ENCODE measurements at places on chromosomes 4 and X.

- DNase-seq: no peak
Observed at GRCh38 chr4:38062776-38063097, 102.5 kb downstream of the PTTG2 start.

DNA sequence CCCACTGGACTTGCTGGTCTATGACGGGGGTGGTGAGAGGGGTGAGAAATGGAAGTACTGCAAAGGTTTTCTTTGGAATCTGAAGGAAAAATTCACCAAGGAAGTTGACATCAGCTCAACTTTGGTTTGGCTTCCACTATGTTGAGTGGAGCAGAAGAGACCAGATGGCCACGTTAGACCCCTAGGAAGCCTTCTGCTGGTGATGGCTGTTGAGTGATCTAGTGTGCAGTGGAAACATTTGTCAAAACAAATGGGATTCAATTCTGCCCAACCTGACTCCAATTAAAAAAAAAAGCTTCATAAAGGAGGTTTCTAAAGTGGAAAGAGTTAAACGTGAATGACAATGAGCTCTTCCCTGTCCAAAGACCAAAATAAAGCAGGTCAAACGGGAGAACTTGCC, 25.7 kb downstream of the SEL1L3 start:
- DNase-seq: no peak

- DNase-seq: no peak
Observed at GRCh38 chrX:140504371-140505324, at the start of gene SOX3. TSS of gene SOX3 (minus strand) at chrX:140505069. CDS start at chrX:140505060, 9 bp downstream.

DNA sequence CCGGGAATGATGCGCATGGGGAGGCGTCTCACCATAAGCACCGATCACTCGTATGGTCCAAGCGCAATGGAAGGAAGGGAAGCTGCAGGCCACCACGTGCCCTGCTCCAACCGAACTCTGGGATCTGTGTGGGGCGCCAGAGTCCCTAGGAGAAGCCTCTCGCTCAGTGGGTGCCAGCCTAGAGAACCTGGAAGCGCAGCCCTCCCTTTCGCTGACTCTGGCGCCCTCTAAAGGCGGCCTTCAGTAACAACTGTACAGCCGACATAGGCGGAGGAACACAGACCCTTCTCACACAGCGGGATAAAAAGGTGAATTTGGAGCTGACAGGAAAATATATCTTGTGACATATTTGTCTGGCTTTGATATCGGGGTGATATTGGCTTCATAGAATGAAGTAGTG, 76.0 kb downstream of the INTS6L start:
- no peak for DNase-seq

- DNase-seq: no peak
Observed at GRCh38 chr4:78650106-78651024, 98.8 kb downstream of the ANXA3 start.

DNA sequence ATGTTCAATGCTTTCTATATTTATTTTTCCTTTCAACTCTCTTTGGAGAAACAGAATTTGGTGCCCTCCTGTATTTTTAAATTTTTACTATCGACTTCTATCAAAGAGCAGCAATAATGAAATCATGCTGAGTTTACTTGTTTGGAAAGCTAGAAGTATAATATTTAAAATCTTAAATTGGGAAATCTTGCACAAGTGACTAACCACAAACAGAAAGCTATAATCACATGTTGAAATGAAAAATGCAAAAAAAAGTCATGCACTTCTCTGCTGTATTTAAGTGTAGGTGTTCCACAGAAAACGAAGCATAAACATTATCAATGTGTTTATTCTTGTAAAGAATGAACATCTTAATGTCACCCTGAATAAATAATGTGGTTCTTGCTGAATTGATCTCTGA, 306.1 kb downstream of the PCDH18 start:
- DNase-seq: no peak

DNA sequence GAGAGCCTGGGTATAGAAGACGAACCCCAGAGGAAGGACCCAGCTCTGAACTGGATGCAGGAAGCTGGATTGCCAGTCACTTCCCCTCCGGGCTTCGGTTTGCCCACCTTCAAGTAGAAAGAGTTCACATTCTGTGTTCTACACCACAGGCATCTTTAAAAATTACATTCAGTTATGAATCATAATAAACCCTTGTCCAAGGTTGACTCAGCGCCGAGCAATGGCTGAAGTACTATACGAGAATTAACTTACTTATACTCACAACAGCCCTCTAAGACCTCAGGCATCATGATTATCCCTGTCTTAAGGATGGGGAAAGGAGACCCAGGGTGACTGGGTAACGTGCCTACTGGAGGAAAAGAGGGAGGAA, 72.5 kb downstream of the EVC2 start:
- DNase-seq: no peak

DNA sequence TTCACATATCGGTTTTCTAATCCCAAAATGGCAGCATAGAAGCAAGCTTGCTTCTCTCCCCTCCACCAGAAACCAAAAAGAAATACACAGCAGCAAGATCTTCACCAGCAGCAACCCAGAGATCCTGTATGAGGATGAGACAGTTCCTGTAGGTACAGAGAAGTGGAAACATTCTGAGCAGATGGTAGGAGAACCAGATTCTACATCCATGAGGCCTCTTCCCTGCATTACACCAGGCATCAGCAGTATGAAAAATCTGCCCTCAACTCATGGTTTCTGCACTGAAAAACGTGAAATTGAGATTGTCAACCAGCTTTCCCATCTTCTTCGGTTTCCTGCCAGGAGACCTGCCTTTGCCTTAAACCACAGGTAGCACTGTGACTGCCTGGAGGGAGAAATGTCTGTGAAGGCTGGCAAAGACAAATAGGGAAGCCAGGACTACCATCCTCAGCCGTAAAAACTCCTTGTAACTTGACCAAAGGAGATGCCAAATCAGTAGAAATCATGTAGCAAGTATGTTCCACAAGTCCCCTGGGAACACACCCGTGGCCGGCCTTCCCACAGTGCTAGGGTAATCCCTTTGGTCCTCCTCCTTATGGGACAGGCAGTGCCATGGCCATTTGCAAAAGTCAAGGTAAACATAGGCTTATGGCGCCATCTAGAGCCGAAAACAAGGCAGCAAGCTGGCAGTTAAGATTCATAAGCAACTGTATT, 24.0 kb upstream of the MTHFD2L start:
- DNase-seq: peak; percentile 82

DNA sequence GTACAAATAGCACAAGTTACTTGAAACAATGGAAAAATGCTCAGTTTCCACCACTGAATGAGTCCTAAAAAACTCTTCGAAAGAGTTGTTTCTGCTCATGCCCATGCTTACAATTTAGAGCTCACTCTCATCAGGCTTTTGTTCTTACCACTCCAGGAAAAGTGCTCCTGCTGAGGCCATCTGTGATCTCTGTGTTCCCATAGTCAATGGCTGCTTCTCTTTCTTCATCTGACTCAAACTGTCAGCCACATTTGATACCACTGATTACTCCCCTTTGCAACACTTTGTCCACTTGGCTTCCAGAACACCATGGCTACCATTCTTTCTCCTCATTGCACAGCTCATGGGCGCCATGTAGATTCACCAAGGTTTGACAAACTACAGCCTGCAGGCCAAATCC, 80.0 kb upstream of the SLC34A2 start:
- no peak for DNase-seq

GRCh38 chr4:124201636-124202035, 510.9 kb downstream of the ANKRD50 start:
- DNase-seq: no peak

GRCh38 chr4:33722254-33722653, 2522.1 kb downstream of the ARAP2 start:
- no peak for DNase-seq

- DNase-seq: peak; percentile 73
Observed at GRCh38 chr4:81030061-81030980, at the start of gene BMP3. TSS of gene BMP3 (plus strand) at chr4:81030708. CDS start at chr4:81031285, 577 bp downstream.

GRCh38 chrX:112947981-112948615, 107.5 kb upstream of the AMOT start:
- no peak for DNase-seq

- DNase-seq: no peak
Observed at GRCh38 chr4:113835005-113835404, 73.5 kb upstream of the CAMK2D start.

DNA sequence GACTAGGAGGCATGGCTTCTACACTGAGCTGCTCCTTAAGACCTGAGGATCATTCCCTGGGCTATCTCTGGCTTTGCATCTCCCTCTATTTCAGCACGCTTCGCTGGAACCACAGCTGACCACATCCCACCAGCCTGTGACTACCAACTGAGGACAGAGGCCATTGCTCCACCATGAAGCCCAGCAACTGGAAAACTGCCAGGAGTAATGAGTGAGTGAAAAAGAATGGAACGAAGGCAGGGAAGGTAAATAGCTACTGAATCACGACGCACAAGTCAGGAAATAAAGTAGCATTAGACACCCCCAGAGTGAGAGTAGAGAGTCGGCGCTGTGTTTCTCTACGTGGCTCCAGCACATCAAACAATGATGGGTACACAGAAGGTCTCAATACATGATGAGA, 314.7 kb downstream of the LDB2 start:
- DNase-seq: no peak

DNA sequence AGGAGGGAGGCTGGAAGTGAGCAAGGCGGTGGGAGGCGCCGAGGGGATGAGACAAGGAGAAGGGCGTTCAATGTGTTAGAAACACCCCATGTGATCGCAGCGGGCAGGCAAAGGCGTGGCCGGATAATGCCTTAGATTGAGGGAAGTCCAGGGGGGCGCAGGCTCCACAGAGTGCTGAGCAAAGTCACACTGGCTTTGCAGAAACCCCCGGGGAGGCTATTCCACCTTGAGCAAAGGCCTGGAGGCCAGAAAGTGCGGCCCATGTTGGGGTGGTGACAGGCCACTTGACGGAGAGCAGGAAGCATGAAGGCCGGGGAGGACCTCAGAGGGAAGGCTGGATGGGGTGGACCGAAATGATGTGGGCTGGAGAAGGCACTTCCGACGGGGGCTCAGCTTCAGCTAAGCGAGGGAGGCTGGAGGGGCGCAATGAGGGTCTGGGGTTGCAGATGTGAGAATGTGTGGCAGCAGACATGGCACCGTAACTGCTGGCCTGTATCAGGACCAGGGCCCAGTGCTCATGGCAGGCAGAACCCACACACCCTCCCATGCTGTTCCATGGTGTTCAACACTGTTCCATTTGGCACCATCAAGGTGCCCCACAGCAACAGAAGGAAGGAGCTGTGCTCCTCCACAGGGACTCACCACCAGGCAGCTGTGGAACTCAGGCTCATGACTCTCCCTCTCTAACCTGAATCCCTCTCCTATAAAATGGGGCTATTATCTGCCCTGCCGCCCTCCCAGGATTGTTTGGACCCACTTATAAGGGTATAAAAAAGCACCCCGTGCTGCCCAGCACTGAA, 50.3 kb downstream of the HMX1 start:
- no peak for DNase-seq

- DNase-seq: no peak
Observed at GRCh38 chrX:131942034-131942433, 81.1 kb upstream of the STK26 start.

DNA sequence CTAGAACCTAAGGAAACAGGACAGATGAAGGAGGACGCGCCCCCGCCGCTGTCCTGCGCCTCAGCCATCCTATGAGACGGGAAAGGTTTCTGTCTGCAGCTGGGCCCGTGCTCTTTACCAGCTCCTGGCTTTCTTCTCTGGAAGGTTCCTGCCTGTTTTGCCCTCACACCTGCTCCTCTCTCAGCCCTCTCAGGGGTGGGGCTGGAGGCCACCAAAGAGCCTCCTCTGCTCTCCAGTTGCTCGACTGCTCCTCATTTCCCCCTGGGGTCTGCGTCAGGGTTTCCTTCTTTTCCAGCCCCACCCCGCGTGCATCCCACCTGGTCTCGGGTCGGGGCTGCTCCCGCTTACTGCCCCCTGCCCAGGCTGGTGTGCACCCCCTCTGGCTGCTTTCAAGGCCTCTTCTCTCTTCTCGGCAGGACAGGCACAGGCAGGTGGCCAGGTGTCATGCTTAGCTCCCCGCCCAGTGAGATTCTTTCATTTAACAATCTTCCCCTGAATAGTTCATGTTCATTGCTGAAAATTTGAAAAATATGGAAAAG, 4.6 kb downstream of the HTT-AS start:
- DNase-seq: no peak

DNA sequence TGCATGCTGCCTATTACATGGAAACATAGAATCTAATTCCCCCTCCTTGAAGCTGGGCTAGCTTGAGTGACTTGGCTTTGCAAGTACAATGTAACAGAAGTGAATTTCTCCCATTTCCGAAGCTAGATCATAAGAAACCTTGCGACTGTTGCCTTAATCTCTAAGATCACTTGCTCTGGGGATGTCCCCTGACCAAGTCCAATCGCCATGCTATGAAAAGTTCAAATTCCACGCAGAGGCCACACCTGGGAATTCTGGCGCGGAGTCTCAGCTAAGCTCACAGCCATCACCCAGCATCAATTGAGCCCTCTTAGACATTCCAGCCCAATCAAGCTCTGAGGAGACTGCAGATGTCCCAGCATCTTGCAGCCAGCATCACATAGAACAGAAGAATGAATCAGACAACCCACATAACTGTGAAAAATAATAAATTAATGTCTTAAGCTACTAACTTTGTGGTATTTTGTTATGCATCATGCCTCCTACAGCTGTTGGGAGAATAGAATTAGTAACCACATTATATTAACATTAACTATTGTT, 27.0 kb downstream of the GPM6A start:
- DNase-seq: no peak

GRCh38 chrX:64427787-64428186, 32.5 kb upstream of the MTMR8 start:
- no peak for DNase-seq

DNA sequence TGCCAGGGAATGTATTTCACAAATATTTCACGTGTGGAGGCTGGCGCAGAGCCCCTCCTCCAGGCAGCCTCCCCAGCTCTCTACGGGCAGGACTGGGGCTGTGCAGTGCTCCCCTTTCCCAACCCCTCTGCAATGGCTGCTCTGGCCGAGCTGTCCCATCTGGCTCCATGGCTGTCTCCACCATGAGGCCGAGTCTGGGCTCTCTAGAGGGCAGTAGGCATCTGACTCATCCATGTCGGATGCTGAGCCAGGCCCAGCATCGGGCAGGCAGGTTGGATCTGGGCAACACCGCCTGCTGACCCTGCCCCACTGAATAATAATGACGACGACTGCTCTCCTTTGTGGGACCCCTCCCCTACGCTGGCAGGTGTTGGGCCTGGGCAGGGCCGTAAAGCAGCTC, 11.0 kb upstream of the SH3TC1 start:
- DNase-seq: no peak

DNA sequence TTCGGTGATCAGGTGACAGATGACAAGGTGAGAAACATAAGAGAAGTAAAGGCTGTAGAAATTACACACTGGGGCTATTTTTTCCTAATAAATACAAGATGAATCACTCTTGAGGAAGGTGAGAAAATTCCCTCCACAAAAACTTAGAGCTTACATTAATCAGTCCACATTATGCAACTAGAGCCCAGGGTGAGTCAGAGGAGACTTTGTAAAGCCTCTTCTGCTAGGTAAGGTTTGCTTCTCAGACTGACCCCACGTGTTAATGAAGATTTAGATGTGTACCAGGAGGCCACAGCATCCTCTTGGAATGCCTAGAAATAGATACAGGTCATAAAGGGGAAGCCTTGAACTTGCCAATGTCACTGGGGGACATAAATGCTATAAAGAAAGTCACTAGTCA, 396.0 kb upstream of the SMIM31 start:
- DNase-seq: no peak

Data from femur (tissue), 1 donor.